ENCODE measurements at places on chromosomes 4 and X.

DNA sequence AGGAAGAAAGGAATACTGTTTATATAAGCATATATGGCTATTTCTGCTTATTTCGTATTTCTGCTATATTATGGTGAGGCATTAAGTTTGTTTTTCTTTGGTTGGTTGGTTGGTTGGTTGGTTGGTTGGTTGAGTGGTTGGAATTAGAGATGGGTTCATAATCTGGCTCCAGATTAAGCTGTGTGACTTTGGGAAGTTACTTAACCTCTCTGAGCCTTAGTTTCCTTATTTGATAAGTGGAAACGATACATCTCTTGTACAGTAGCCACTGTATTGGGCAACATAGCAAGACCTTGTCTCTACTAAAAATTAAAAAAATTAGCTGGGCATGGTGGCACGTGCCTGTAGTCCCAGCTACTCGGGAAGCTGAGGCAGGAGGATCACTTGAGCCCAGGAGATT, 46.1 kb upstream of the CEP135 start:
- DNase-seq: no peak

DNA sequence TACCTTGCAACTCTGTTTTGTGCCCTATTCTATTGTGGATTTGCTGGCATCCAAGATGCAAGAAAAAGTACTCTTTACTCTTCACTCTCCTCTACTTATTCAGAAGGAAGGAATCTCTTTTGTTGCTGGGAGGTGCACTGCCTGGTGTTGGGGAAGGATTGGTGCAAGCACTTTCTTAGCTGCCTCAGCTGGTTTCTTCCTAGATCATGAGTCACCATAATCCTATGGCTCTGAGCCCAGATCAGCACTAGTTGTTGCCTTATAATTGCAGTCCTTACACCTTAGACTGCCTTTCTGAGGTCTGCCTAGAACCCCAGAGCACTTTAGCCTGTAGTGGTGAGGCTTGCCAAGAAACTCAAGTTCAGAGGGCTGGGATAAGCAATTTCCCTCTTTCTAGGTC, 37.0 kb upstream of the CT83 start:
- DNase-seq: no peak

DNA sequence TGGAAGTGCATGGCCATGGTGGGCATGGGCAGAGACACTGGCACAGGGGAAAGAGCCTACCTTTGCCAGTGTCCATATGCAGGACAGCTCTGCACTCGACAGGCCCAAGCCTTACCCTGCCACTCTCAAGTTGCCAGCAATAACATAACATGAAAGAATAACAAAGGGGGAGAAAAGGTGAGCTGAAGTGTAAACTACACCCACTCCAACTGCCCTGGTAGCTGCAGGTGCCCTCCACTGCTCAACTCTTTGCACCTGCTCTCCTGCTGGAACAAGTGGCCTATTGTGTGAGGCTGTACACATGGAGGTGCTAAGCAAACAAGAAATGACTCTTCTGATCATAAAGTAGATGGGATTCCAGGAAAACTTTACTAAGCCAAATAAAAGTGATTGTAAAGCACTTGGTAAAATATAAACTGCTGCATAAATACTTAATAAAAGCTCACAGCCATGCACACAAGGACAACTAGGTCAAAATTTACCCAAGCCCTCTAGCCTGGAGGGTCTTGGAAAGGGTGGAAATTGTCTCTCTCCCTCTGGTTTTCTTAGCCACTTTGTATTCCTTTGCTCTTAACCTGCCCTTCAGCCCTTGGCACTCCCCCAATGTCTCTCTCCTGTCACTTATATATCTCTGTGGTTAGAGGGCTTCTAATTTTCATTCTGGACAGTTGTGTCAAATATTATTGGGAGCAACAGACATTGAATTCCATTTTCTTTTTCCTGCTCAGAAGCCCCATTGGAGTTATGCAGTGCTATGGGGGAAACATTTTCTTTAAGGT, 261.2 kb upstream of the GPC4 start:
- DNase-seq: no peak

GRCh38 chr4:163588532-163588931, 94.0 kb downstream of the TMA16 start:
- DNase-seq: no peak

DNA sequence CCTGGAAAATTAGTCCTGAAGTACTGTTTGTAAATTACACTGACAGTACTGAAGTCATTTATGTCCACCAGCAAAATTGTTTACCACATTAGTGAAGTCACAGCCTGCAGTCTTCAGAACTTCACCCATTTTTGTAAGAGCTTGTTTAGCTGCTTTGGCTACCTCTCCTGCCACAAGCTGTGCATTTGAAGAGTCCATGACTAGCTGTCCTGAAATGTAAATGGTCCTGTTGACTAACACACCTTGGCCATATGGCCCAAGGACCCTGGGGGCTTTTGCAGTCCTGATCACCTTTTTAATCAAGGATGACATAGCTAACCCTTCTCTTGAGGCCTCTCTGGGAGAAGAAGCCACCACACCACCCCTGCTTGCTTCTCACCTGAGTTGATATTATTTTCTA, 21.4 kb upstream of the ZNF518B start:
- DNase-seq: no peak

- no peak for DNase-seq
These were observed 213.6 kb downstream of the CPE start for GRCh38 chr4:165592386-165592785.

- no peak for DNase-seq
These were observed 255.5 kb upstream of the PITX2 start for GRCh38 chr4:110878413-110878812.

DNA sequence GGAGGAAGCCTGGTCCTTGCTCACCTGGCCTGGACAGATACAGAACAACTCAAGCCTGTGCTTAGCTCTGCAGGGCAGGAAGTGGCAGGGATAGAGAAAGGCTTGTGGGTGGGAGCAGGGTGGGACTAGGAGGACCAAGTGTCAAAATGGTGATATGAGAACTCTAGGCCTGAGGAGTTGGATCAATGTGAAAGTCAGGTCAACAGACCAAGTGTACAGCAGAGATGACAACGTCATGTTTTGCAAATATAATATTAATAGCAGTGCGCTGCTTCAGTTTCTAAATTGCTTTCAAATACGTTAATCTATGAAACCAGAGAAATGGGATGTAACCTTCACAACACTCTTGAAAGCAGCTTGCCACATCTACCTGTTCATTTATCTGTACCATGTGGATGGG, 114.2 kb upstream of the MAP3K15 start:
- no peak for DNase-seq

DNA sequence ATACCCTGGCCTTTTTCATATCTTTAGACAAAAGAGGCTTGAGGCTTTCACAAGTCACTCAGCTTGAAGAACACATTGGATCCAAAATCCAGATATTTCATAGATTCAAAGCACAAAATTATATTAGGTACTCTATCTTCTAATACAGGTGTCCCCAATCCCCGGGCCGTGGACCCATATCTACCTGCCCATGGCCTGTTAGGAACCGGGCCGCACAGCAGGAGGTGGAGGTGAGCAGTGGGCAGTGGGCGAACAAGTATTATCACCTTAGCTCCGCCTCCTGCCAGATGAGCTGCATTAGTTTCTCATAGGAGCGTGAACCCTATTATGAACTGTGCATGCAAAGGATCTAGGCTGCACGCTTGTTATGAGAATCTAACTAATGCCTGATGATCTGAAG, 18.7 kb downstream of the YIPF7 start:
- no peak for DNase-seq

DNA sequence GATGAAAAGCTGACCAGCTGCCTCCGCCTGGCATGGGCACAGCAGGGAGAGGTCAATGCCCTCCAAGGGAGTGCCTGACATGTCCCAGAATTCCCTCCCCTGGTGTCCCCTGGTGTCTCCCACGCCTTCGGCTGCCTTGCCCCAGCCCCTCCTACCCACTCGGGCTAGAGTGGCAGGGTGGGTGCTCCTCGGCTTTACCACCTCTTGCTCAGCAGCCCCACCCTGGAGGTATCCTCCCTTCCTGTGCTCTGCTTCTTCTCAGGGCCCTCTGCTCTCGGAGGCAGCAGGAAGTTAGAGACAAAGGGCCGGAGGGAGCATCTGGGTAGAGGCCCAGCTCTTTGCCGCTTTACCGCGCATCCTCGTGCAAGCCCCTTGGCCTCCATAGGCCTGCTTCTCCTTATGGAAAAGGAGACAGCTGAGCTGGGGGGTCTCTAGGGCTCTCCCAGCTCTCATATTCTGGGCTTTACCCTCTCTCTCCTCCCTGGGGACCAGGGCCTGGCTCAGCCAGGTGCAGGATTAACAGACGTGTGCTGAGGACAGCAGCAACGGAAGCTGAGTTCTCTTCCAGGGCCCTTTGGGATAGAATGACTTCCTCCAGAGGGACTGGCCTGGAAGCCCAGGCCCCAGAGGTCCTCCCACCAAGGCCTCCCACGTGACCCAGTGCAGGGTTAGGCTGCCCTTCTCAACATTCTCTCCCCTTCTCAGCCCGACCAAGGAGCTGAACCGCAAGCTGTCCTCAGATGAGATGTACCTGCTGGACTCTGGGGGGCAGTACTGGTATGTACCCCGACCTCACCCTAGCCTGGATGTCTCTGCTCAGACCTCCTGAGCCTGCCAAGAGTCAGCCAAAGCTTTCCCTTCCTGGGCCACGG, 17.2 kb downstream of the XPNPEP2 start:
- DNase-seq: no peak

- no peak for DNase-seq
These were observed 135.8 kb downstream of the IL15 start for GRCh38 chr4:141771889-141772830.
